ENCODE measurements at places on chromosomes 16 and 17.

- peak; percentile 31 for DNase-seq
Measured at GRCh38 chr17:46950342-46950996, 27.5 kb downstream of the GOSR2 start.

- no peak for DNase-seq
Measured at GRCh38 chr17:42313773-42314566, 25.7 kb downstream of the STAT5A start.

GRCh38 chr17:30104575-30105339 lies 11.9 kb upstream of the NSRP1 start:
- DNase-seq, result peak; percentile 88

- no peak for DNase-seq
Measured at GRCh38 chr16:30143347-30143702, 20.3 kb upstream of the MAPK3 start.

DNA sequence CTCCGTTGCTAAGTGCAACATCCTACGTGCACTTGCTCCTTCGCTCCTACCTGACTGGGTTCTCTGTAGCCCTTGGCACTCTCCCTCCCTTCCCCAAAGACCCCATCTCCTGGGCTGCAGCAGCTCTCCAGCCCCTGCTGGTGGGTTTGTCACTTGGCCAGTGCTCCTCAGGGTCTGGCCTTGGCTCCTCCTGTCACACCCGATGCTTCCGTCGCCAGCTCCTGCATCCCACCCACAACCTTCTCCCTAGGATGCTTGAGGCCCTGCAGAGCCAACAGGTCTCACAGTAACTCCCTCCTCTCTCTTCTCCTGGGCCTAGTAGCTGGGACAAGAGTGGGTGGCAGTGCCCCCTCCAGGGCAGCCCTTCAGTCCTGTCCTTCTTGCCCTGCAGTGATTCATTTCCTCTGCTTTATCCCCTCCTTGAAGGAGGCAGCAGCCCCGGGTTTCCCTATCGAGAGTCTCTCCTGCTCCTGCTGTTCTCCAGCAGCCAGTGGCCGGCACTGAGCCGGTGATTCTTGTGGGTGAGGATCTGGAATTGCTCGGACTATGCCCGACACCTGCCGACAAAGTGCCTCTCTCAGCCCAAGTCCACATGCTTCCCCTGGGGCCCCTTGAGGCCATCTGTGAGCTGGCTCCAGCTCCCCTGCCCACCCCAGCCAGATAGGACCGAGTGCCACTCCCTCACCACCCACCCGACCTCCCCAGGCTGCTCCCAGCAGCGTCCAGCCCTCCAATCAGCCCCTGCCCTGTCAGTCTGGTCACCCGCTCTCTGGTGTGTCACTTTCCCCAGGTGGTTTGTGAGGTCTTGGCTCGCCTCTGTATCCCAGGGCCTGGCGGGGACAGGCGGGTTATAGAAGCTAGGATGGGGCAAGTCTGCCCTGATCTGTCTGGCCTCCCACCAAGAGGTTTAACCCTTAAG lies 3.8 kb downstream of the LITAFD start:
- no peak for DNase-seq

GRCh38 chr17:71649941-71650350 lies 470.9 kb upstream of the SOX9 start:
- DNase-seq, result no peak

DNA sequence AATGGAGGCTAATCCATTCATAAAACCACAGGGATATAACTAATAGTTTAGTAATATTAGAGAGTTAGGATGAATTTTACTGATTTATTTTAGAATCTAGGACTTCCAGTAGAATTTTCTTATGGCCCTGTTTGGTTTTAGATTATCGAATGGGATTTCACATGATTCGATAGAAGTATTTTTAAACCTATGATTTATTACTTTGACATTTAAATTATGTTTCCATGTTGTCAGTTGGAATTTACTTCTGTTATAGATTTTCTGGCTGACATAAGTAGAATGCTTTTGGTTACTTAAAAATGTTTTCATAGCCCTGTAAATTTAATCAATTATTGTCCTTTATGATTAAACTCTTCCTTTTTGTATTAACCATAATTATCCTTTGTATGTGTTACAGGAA lies 158.8 kb downstream of the CHD9 start:
- DNase-seq, result no peak

GRCh38 chr17:7883781-7884386 lies 4.7 kb upstream of the CHD3 start:
- no peak for DNase-seq

DNA sequence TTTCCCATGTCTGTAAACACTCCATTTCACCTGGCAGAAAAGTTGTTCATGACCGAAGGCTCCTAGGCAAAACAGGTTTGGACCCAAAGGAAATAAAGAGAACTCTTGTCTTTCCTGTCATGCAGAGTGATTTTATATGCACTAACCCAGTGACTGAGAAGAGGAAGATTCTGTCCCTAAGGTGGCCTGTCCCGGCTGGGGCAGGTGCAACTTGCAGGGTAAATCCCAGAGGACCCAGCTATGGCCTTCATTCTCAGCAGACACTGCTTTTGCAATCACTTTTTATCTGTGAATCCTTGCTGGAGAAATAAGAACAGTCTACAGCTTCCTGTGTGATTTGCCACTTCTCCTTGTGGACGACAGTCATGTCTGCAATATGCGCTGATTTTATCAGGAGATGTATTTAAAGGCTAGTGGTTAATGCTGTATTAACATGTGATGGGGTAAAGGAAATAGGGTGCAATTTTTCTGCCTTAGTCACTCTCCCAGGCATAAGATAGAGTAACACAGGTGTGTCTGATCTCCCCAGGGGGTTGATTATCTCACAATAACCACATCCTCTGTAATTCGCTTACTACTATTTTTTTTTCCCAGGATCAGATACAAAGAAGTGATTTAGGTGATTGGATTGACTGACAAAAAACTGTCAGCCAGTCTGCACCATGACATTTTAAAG lies 696.8 kb upstream of the SOX9 start:
- no peak for DNase-seq

DNA sequence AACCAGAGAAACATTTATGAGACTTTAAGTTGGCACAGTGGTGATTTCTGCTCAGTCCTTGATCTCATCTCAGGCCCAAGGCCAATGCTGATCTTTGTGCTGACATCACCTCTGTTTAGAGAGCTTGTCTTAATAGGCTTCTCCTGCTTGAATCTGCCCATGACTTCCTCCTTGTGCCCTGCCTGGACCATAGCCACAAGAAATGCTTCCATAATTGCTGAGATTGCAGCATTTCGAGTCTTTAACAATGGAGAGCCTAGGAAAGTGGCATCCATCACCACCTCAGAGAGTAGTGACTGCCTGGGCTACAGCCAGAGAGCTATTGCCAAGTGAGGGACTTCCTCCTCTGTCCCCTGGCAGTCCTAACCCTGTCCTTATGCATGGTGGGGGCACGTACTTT lies 25.1 kb upstream of the MMP2 start:
- no peak for DNase-seq

- DNase-seq, result no peak
Measured at GRCh38 chr16:11411059-11411550, 65.8 kb downstream of the RMI2 start.

DNA sequence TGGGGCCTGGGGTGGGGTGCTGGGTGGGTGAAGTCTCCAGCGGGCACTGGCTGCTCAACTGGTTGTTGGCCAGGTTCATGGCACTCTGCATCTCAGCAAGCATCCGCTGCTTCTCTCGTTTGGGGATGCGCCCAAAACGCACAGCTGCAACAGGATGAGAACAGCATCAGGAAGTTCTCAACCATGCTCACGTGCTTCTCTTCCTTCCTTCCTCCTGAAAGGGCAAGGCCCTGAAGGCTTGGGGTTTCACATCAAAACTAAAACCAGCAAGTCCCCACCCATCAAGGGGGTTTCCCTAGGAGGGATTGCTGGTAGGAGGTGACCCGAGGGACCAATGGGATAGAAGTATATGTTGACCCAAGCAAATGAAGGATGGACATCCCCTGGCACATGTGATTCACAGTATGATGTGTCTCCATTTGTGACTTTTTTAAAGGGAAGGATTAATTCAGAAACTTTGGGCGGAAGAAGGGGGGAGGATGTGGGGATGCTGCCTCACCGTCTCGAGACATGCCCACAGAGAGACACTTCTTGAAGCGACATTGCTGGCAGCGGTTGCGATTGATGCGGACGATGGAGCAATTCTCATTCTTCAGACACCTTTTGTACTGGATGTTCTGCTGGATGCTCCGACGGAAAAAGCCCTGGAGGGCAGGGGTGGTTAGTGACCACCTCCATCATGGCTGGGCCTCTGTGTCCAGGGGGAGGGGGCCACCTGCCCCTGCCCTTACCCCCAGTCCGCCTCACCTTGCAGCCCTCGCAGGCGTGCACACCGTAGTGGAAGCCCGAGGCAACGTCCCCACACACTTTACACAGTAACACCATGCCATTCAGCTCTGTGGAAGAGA lies 4.2 kb downstream of the NR1D1 start:
- DNase-seq, result no peak

GRCh38 chr17:80724775-80725266 lies 180.2 kb downstream of the RPTOR start:
- DNase-seq, result no peak

- no peak for DNase-seq
Measured at GRCh38 chr16:67775273-67775672, 31.1 kb downstream of the RANBP10 start.

DNA sequence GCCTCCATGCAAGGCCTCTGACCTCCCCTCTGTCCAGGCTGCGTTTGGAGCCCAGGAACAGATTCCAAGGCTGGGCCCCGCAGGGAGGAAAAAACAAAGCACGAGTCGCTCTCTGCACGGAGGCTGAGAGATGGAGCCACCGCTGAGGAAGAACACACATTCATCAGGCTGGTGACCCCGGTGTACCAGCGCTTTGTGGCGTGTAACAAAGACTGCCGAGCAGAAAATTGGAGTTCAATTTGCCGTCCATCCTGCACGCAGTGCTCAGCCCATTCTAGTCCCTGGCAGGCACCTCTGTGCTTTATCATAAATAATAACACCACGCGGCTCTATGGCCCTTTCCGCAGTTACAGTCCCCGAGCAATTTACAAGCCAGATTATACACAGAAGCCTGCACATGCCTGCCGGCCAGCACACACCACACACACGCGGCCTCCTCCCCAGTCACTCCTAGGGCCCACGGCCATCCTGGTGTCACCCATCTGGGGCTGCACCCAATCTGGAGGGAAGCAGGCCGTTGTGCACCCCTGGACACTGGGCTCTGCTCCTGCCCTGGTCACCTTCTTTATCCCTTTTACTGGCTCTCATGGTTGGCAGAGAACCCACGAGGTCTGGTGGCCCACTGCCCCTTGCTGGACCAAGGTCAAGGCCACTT lies 124.4 kb downstream of the SDK2 start:
- no peak for DNase-seq

GRCh38 chr17:14826358-14826757 lies 438.8 kb downstream of the PMP22 start:
- no peak for DNase-seq

- DNase-seq, result no peak
Measured at GRCh38 chr17:64055183-64056142, 35.0 kb upstream of the ICAM2 start.

GRCh38 chr16:78852081-78852635 lies 748.4 kb downstream of the MAF start:
- no peak for DNase-seq

Data from posterior cingulate gyrus (tissue), 11 donors.